SJSA1 (cell line): ENCODE measurements at places on chromosomes 4 and X. TPM values are rescaled to one million over a fixed set of nuclear protein-coding genes. Genes with fewer than 3 reads are reported as not detected.

GRCh38 chr4:39406763-39407583 lies at the start of gene KLB:
KLB (plus strand) TSS chr4:39406930; CDS start chr4:39406950, 20 bp downstream.
- no peaks in the 10 kb centered on the region for H3K27me3 ChIP-seq
- H3K4me1 ChIP-seq = no peaks in the 10 kb centered on the region
- DNase-seq = no peak
- H3K27ac ChIP-seq = no peak within 1 kb of the TSS

DNA sequence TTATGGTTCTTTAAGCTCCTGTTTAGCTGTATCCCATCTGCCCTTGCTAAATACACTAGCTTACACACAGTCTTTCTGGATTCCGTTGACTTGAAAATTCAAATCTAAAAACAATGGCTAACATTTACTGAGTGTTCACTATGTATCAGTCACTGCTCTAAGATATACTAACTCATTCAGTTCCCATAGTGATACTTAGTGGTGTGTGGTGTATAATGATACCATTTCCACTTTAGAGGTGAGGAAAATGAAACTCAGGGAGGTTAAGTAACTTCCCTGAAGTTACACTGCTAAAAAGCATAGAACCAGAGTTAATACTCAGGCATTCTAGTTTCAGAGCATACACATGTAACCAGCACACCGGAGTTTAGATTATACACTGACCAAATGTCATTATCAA lies 762.0 kb downstream of the GRID2 start:
- H3K27me3 ChIP-seq = no peaks in the 10 kb centered on the region
- H3K36me3 ChIP-seq = no peaks in the 10 kb centered on the region
- no peaks in the 10 kb centered on the region for H3K4me1 ChIP-seq
- no peak overlapping the region for H3K27ac ChIP-seq
- DNase-seq = no peak
- no peak overlapping the region for H3K4me3 ChIP-seq

- H3K4me3 ChIP-seq = no peak overlapping the region
- no peaks in the 10 kb centered on the region for H3K27me3 ChIP-seq
- H3K4me1 ChIP-seq = no peaks in the 10 kb centered on the region
Measured at GRCh38 chr4:189779281-189779980, 161.2 kb upstream of the FRG1 start.

- no peaks in the 10 kb centered on the region for H3K36me3 ChIP-seq
- H3K27me3 ChIP-seq = no peaks in the 10 kb centered on the region
- H3K4me1 ChIP-seq = no peaks in the 10 kb centered on the region
- no peak for DNase-seq
- no peak overlapping the region for H3K4me3 ChIP-seq
Measured at GRCh38 chr4:9918484-9918883, 102.8 kb downstream of the SLC2A9 start.

DNA sequence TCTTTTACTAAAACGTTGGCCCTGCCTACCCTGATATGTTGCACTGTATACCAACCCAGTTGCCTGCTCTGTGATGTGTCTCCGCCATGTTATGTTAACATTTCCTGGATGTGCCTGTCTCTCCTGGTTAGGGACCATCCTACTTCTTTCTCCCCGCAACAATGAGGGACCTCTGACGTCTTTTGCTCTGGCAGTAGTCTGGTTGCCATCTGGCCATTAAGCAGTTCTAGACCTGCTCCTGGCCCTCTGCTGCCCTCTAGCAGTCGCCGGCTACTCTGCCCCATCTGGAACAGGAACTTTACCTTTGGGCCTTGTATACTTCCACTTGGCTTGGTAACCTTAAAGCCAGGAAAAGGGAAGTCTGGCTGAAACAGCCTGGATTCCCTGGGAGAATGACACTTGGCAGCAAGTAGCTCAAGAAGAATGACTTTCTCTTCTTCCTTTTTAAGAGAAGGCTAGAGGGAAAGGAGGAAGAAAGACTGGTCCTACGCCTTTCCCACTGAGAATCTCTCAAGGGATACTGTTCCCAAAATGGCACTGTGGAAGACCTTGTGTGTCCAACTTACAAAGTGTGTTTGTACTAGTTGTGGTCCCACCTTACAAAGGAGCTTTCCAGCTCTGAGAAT lies 63.5 kb downstream of the GPC3 start:
- no peaks in the 10 kb centered on the region for H3K36me3 ChIP-seq
- no peak for DNase-seq
- no peak overlapping the region for H3K4me3 ChIP-seq
- no peak overlapping the region for H3K27ac ChIP-seq

FGF2 gene
- total RNA-seq = 34.9 and 42.9 TPM in 2 replicates

- no peak for DNase-seq
- no peaks in the 10 kb centered on the region for H3K36me3 ChIP-seq
- H3K27me3 ChIP-seq = no peaks in the 10 kb centered on the region
- no peak overlapping the region for H3K4me3 ChIP-seq
- no peak overlapping the region for H3K27ac ChIP-seq
Measured at GRCh38 chr4:80186676-80187075, 10.6 kb upstream of the PRDM8 start.

CT47B1 gene
- total RNA-seq = not detected in 2 replicates

- H3K4me3 ChIP-seq = no peak overlapping the region
- H3K36me3 ChIP-seq = no peaks in the 10 kb centered on the region
Measured at GRCh38 chr4:14862891-14863290, 139.4 kb upstream of the CPEB2 start.

GRCh38 chr4:33437406-33437805 lies 2717.2 kb downstream of the PCDH7 start:
- no peak overlapping the region for H3K27ac ChIP-seq
- H3K4me1 ChIP-seq = no peaks in the 10 kb centered on the region

DNA sequence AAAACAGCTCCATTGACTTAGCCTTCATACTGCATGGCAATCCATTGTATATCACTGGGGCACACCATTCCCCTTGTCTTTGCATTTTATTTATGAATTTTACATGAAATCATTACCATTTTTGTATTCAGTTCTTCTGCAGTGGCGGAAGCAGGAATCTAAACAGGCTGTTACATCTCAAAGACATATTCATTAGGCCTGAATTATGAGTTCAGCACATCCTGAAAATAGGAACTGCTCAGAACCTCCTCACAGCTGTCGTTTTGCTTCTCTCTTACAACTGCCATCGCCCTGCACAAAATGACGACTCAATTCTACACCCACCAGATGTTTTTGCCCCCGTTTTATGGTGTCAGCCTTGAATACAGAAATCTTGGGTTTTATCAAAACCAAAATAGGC lies 474.4 kb upstream of the MAGEB18 start:
- H3K27ac ChIP-seq = no peak overlapping the region
- no peak overlapping the region for H3K4me3 ChIP-seq
- H3K36me3 ChIP-seq = no peaks in the 10 kb centered on the region
- no peaks in the 10 kb centered on the region for H3K27me3 ChIP-seq
- no peaks in the 10 kb centered on the region for H3K4me1 ChIP-seq

DNA sequence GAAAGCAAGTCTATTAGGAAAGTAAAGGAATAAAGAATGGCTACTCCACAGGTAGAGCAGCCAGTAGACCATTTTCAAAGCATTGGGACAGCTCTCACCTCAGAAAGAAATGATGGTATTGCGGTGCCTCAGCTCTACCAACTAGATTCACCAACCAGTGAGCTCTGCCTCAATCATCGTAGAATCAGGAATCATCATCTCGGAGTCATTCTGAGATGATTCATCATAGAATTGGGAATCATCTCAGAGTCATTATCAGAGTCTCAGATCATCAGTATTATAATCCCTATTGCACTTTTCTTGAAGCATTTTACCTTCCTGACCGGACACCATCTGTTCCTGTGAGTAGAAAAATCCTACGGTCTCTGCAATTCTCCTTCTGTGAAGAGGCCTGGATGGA lies 17.5 kb upstream of the SAT1 start:
- no peaks in the 10 kb centered on the region for H3K4me1 ChIP-seq
- H3K27ac ChIP-seq = no peak overlapping the region
- no peaks in the 10 kb centered on the region for H3K36me3 ChIP-seq
- H3K27me3 ChIP-seq = no peaks in the 10 kb centered on the region

PABPC5 gene
- 0.61 and 1.4 TPM in 2 replicates for total RNA-seq

GRCh38 chr4:39697740-39698423 lies at the start of gene UBE2K:
UBE2K (plus strand) TSS chr4:39698136; CDS start chr4:39698328, 192 bp downstream.
- peak; percentile 78 for DNase-seq
- H3K27ac ChIP-seq = peak within 1 kb of the TSS; percentile 68
- H3K4me3 ChIP-seq = peak within 1 kb of the TSS; percentile 71
- peaks cover 7% of the 10 kb centered on the region for H3K36me3 ChIP-seq
- H3K4me1 ChIP-seq = peaks cover 4% of the 10 kb centered on the region; the same call in 1 of the 2 replicates

DNA sequence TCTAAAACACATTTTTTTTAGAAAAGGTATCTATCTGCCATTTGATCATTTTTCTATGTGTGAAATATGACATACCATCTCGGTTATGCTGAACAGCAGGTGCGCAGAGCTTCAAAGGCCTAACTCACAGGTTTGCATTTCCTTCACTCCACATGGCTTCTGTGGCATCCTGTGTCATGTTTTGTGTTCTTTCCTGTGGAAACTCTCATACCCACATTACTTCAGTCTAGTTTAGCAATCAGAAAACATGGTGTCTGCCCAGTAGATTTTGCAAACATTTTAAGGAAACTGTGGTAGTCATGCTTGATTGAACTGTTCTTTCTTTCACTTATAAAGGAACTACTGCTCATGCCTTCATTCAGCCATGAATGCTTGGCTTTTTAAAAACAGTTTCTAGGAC lies 11.3 kb upstream of the ARAP2 start:
- H3K4me3 ChIP-seq = no peak overlapping the region
- DNase-seq = no peak
- H3K36me3 ChIP-seq = no peaks in the 10 kb centered on the region
- no peaks in the 10 kb centered on the region for H3K27me3 ChIP-seq
- H3K4me1 ChIP-seq = no peaks in the 10 kb centered on the region
- H3K27ac ChIP-seq = no peak overlapping the region

DNA sequence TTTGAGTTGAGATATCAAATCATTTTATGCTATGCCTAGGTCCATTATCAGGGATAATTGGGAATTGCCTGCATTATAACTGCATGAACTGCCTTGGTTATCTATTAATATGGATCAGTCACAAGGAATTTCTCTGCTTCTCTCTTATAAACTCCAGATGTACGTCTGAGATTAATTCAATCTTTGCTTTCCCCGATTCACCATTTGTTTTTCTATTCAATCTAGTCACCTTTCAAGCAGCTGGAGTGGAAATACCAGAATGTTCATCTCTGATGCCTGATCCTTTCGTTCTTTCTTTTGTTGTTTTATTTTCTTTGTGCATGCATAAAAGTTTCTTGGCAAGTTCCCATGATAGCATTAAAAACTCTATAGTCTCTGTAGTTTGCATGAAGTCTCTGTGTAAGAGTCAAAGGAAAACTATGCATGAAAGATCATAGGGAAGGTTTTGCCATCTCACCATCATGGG lies 22.6 kb downstream of the SYNPO2 start:
- no peaks in the 10 kb centered on the region for H3K36me3 ChIP-seq
- H3K4me3 ChIP-seq = no peak overlapping the region
- H3K4me1 ChIP-seq = peaks cover 13% of the 10 kb centered on the region
- no peak for DNase-seq
- H3K27me3 ChIP-seq = no peaks in the 10 kb centered on the region

TLR8 gene
- not detected in 2 replicates for total RNA-seq

CITED1 gene
- total RNA-seq = 0.11 and 3.8 TPM in 2 replicates

DNA sequence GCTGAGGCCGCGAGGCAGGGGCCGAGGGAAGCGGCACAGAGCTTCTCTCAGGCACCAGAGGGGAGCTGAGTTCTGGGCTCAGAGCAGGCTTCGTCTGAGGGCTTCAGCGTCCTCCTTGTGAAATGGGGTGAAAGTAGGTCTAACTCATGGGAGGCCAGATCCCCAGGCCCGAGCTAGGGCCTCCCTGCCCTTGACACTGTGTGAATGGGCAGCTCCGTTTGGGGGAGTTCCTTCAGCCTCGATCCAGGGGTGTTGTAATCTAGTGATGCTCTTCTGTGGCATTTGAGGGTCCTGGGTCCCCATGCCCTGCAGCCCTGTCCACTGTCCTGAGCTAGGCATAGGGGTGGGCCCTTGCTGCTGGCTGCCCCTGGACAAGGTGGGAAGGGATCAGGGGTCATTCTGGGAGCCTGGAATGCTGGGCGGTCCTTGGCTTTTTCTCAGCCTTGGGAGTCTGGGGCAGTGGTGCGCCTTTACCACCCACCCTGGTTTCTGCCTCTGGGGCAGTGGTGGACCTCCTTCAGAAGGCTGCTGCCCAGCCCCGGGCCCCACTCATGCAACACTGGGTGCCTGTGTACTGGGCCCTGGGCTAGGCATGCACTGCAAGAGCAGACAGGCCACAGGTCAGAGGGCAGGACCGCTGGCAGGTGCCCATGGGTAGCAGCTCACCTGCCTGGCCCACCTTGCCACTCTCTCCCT lies 4.1 kb downstream of the SH3BP2 start:
- H3K36me3 ChIP-seq = no peaks in the 10 kb centered on the region
- H3K27me3 ChIP-seq = no peaks in the 10 kb centered on the region
- no peak overlapping the region for H3K4me3 ChIP-seq
- DNase-seq = no peak
- no peak overlapping the region for H3K27ac ChIP-seq

- DNase-seq = no peak
- peaks cover 32% of the 10 kb centered on the region for H3K4me1 ChIP-seq
- no peak overlapping the region for H3K4me3 ChIP-seq
- H3K27ac ChIP-seq = no peak overlapping the region
- no peaks in the 10 kb centered on the region for H3K27me3 ChIP-seq
Measured at GRCh38 chr4:10094841-10095240, 21.8 kb downstream of the WDR1 start.

GRCh38 chr4:81604683-81605218 lies 133.0 kb upstream of the RASGEF1B start:
- no peak for DNase-seq
- no peak overlapping the region for H3K4me3 ChIP-seq
- 0 out of 2 replicates have a peak, but pooled peaks cover 4% of the 10 kb centered on the region for H3K27me3 ChIP-seq
- no peaks in the 10 kb centered on the region for H3K4me1 ChIP-seq
- H3K27ac ChIP-seq = no peak overlapping the region

PROM1 gene
- 0.47 TPM in 1 of 2 replicates, not detected in the other for total RNA-seq

- peaks cover 36% of the 10 kb centered on the region for H3K36me3 ChIP-seq
- DNase-seq = no peak
- no peak overlapping the region for H3K4me3 ChIP-seq
- no peaks in the 10 kb centered on the region for H3K27me3 ChIP-seq
- no peak overlapping the region for H3K27ac ChIP-seq
- H3K4me1 ChIP-seq = no peaks in the 10 kb centered on the region
Measured at GRCh38 chr4:94621491-94622080, 136.2 kb upstream of the BMPR1B start.

DNA sequence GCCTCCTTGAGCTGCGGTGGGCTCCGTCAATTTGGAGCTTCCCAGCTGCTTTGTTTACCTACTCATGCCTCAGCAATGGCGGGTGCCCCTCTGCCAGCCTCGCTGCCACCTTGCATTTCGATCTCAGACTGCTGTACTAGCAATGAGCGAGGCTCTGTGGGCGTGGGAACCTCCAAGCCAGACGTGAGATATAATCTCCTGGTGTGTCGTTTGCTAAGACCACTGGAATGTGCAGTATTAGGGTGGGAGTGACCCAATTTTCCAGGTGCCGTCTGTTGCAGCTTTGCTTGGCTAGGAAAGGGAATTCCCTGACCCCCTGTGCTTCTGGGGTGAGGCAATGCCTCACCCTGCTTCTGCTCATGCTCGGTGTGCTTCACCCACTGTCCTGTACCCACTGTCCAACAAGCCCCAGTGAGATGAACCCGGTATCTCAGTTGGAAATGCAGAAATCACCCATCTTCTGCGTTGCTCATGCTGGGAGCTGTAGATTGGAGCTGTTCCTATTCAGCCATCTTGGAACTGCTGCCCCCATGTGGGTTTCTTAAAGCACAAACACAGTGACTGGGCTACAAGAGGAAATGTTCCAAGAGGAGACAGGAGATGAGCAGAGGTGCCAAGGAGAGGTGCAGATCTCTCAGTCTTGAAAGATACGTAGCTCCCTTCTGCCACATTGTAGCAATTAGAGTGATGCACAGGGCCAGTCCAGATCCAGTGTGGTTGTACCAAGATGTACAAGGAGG lies 193.0 kb upstream of the IGFBP7 start:
- H3K4me1 ChIP-seq = no peaks in the 10 kb centered on the region
- no peak overlapping the region for H3K4me3 ChIP-seq
- peaks cover 2% of the 10 kb centered on the region; the same call in 1 of the 2 replicates for H3K27me3 ChIP-seq
- DNase-seq = no peak
- H3K36me3 ChIP-seq = no peaks in the 10 kb centered on the region
- H3K27ac ChIP-seq = no peak overlapping the region
